Inflammatory macrophage treated with lipopolysaccharide for 4 hours (primary cell): ENCODE measurements at places on chromosomes 7 and 10.
A peak's percentile ranks its signal among the peaks of the same experiment; 100 is the strongest.

GRCh38 chr10:117616179-117616578 lies 73.6 kb downstream of the EMX2 start:
- no peak for DNase-seq

GRCh38 chr7:106770191-106770590 lies 94.9 kb upstream of the PIK3CG start:
- no peak for DNase-seq

GRCh38 chr10:71627956-71628355 lies 91.6 kb downstream of the C10orf105 start:
- peak; percentile 76 for DNase-seq

GRCh38 chr10:102408131-102408727 lies 10.4 kb downstream of the PSD start:
- DNase-seq = peak; percentile 45

GRCh38 chr7:46838463-46838862 lies 743.4 kb downstream of the TNS3 start:
- DNase-seq = no peak

GRCh38 chr10:69885379-69886013 lies 83.8 kb downstream of the COL13A1 start:
- no peak for DNase-seq

GRCh38 chr10:125265579-125265955 lies 105.2 kb upstream of the CTBP2 start:
- no peak for DNase-seq

DNA sequence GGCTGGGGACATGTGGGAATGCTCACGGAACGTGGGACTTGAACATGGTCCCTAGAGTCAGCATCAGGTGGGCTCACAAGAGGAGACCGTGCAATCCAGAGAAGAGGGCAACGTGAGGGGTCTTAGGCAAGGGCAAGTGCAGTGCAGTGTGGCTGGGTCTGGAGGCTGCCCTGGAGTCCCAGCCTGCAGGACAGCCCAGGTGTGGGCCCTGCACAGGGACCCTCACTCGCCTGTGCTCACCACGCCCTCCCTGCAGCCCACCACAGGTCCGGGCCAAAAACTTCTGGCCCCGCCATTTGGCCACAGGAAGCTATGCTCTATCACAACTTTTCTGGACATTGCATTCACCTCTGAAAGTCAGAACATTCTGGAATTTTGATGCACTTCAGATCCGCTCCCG lies 133.5 kb downstream of the PAXIP1 start:
- DNase-seq = no peak

DNA sequence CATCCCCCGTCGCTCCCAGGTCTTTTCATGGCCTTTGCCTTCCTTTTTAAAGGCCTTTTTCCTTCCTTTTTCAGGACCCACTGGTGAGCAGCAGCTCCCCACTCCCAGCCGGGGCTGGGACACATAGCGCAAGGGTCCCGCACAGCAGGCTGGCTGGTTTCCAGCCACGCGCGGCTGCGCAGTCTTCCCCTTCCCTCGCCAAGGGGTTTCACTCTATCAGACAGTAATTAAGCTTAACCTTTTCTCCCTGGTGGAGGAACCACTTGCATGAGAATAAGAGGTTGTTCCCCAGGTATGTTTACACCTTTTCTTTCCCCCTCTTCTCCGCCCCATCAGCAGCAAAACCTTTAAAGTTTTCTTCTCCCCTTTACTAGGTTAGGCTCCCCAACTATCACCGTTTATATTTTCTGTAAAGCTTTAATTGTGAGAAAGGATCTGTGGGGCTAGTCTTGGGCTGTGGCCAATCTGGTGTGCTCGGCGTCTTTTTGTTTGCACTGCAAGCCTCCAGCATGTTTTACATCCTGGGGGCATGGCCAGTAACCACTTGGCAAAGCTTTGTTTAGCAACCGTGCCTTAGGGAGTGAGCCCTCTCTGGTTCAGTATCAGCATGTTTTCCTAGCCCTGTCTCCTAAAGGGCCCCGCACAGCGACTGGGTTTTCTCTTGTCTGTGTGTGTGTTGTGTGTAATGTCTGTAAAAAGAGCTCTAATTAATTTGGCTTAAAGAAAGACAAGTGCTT lies 219.6 kb downstream of the PHF14 start:
- DNase-seq = no peak

GRCh38 chr7:67858931-67859330 lies 862.3 kb downstream of the TYW1 start:
- DNase-seq = no peak

DNA sequence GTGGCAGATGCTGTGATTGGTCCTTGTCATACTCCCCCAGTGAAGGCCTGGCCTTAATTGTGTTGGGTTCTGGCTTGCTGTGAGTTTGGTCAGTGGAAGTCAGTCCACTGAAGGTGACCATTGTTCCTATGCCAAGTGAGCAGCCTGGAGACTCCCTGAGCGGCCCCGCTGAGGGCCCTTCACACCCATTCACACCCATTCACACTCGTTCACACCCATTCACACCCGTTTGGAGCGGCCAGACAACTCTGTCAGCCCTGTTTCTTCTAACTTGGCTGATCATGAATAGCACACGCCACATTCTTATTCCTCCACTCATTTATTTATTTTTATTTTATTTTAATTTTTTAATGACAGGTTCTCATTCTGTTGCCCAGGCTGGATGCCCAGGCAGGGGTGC lies 61.5 kb downstream of the C10orf120 start:
- DNase-seq = no peak

GRCh38 chr7:157402388-157402703 lies 65.5 kb downstream of the DNAJB6 start:
- no peak for DNase-seq

DNA sequence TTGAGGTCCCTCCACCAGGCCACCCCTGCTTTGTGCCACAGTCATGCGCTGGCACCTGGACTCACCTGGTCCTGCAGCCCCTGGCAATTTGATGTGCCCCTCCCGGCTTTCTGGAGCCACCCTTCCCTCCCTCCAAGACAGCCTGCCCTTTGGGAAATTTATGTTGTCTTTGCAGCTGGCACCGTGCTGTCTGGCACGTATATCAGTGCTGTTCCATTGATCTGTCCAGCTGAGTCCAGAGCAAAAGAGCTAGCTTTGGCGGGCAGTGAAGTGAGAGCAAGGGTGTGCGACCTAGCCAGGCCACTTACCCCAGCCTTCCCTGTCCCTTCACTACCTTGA lies 5.7 kb downstream of the RARRES2 start:
- no peak for DNase-seq

- peak; percentile 56 for DNase-seq
Measured at GRCh38 chr7:150756858-150757257, 19.6 kb downstream of the GIMAP5 start.

- peak; percentile 38 for DNase-seq
Measured at GRCh38 chr7:132557489-132558044, 18.7 kb downstream of the PLXNA4 start.

DNA sequence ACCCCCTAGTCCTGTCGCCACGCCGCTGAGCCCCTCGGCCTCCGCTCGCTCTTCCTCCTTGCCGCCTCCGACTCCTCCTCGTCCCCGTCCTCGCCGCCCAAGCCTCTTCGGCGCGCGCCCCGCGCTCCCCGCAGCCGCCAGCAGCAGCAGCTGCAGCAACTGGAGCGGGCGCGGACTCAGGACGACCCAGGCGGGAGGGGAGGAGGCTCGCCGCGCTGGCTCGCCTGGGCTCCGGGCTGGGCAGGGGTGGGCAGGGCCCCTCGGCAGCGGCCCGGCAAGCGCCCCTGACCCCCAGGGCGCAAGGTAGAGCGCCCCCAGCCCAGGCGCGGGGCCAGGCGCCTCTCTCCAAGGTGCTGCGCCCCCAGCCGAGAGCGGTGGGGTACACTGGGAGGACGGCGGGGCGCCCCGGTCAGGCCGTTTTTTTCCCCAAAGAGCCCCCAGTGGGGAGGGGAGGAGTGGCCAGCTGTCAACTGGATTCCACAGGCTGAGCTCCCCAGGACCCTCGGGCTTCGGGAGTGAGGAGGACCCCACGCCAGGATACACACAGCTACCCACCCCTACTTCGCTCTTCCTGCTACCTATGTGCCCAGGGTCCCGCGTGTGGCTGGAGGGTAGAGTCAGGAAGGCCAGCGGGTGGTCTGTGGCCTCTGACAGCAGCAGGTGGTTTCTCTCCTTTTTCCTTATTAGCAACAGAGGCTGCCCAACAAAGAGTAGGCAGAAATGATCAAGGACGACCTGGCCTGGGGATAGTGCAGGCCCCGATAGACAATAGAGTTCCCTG lies 903 bp upstream of the KCNMA1 start:
- no peak for DNase-seq

DNA sequence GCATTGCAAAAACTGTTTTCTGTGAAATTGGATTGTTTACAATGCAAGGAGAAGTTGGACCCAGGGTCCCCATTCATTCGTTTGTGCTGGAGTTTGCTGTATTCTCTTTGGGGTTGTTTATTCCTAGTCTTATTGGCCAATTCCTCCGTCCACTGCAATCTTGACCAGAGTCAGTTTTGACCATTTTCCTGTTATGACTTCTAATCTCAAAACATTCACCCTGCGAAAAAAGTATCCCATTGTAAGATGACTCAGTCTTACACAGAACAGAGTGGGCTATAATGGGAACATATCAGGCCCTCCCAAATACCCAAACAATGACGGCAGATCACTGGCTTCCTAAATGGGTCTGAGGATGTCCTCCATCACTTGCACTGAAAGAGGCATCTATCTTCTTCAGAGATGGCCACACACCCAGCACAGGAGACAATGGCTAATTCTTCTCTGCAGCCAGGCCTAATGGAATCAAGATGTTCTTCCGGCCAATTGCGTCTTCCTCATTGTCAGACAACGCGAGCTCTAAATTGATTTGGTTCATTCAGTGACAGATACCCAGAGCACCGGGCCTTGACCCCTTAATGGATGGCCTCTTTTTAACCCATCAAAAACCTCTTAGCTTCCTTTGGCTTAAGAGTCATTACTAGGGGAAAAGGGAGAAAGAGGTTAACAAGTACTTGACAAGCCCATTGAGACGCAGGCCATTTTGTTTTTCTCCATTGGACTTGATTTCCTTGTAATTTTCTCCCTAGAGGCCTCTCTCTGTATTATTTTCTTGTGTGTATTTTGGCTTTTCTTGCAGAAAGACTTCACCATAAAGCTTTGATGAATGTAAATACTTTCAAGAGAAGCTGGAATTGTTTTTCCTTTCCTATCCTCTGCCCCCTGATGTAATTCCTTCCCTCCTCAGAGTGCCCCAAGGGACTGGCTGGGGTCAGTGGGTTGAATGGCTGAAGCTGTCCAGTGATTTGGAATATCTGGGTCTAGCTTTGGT lies 129.6 kb downstream of the PRPF18 start:
- DNase-seq = peak; percentile 24

DNA sequence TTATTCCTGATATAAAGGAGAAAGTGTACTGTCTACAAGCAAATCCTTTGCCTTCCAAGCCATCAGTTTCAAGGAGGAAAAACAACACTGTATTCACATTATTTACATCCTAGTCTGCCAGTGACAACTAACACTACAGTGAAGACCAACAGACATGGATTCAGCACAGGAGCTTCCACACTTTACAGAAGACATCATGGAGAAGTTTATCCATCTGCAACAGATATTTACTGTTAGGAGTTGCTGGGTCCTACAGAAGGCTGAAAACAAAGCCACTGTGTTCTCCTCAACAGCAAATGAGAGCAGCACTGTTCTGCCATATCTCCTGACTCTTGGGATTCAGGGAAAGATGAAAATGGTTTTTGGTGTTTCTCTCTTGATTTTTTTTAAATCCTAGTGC lies 31.9 kb downstream of the NAPEPLD start:
- no peak for DNase-seq
